Gastroesophageal sphincter (tissue), 4 donors: ENCODE measurements at places on chromosomes 11 and 22. TPM values are rescaled to one million over a fixed set of nuclear protein-coding genes. Genes with fewer than 3 reads are reported as not detected.

DNA sequence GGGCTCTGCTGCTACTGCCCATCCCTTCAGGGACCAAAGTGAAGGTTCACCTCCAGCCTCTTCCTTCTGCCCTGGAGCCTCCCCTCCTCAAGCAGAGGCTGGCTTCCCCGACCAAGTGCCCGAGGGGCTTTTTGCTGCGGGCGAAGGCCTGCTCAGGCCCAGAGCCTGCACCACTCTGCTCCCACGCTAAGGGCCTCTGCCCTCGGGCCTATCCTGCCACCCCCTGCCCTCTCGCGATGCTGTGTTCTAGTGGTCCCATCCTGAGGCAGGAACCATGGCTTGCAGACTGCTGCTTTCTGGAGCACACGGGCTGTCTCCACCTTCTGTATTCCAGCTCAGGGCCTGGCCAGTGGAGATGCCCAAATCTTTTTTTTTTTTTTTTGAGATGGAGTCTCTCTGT lies 8.9 kb upstream of the TNFRSF13C start:
- no peak for ATAC-seq

GRCh38 chr11:80595011-80595410 lies 1154.2 kb upstream of the TENM4 start:
- no peak for ATAC-seq

GRCh38 chr11:120713296-120713695 lies 201.7 kb downstream of the GRIK4 start:
- no peak for ATAC-seq

GRCh38 chr22:38017272-38017920 lies 33.0 kb upstream of the SOX10 start:
- peak; percentile 80 for ATAC-seq

DNA sequence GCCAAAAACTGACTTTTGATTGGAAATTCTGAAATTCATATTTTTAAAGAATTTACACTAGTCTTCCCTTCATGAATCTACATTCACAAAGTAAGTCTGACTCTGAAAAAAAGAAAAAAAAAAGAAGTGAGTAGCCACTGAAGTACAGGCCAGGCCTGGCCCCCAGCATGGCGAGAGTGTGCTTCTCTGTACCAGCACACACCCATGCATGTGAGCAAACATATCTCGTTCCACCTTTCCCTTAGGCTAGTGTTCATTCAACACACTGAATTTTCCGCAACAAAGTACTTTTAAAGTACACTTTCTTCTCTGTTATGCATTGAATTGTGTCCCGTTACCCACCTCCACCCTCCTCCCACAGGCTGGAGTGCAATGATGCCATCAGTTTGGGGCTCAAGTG lies 4.5 kb downstream of the C11orf16 start:
- ATAC-seq = no peak

DNA sequence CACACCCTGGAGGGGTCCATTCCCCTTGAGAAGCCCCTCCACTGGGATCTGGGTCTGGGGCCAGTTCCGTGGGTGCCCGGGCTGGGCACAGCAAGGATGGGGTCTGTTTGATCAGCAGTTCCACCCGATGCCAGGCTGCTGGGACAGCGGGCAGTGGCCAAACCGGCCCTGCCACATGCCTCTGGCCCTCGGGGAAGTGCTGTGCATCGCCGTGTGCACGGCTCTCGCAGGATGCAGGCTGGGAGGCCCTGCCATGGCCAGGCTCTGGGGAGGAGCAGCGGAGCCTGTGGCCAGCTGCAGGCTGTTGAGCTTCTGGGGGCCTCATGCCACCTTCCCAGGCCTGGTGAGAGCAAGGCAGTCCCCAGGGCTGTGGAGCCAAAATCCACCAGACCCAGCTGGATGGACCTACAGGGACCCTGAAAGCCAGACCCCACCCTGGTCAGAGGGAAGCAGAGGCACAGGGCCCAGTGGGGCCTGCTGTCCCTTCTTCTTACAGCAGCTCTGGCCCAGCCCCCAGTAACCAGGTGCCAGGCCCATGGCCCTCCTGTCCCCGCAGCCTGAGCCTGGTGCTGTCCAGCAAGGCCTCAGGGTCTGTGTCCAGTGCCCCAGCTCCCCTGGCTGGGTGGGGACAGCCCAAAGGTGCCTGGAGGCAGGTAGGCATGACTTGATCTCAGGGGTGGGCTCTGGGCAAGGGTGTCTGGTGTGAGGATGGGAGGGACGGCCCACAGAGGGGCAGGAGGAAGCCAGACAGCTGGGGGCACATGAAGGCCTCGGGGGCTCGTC lies 57.3 kb downstream of the WNT7B start:
- no peak for ATAC-seq

ZBTB16 gene
- total RNA-seq = 153 TPM

NPAS4 gene
- total RNA-seq = not detected
